ENCODE measurements at places on chromosomes 13 and 19.

- no peak for DNase-seq
Measured at GRCh38 chr13:63351081-63351480, 1935.4 kb upstream of the PCDH20 start.

GRCh38 chr13:114152831-114153371 is 20.5 kb upstream of the RASA3 start:
- peak; percentile 76 for DNase-seq

DNA sequence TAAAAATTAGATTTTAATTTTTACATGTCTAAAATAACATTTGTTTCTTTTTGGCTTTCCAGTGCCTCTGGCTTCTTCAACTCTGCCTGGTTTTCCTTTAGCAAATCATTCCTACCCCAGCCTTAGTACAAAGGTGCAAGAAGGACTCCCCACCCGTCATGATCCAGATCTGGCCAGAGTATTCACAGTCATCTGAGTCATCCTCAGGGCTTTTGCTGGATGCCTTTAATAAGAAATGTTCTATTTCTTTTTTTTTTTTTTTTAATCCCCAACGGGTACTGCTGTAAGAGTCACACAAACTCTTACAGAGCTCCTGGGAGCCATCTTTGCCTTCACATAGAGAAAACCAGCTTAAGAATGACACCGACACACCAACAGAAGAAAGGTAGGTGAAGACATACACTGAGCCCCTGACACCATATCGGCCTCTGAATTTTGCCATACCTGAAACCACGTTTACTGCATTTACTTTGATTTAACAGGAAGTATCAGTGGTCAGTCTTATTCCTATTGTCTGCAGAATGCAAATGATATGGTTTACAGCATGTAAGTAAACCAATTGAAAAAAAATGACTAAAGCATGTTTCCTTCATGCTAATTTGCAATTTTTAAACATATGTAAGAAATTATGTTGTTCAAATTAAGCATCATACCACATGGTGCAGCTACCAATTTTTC is 184.4 kb downstream of the NALCN start:
- no peak for DNase-seq

GRCh38 chr19:10226376-10227025 is 4.6 kb downstream of the S1PR2 start:
- peak; percentile 94 for DNase-seq

DNA sequence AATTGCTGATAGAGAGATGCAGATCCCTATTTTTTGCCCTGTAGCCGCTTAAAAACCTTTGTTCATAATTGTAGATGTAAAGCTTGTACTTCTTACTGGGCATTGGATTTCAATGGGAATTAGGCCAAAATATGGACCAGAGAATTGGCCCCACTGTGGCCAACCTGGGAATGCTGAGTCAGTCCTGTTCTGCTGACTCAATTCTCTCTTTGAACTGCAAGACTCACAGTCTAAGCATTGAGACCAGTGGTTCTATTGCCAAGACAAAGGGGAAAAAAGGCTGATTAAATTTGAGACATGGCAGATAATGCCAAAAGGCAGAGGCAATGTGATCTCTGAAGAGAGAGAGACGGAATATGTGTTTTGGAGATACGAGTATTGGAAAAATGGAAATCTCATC is 72.5 kb upstream of the UBL3 start:
- no peak for DNase-seq

DNA sequence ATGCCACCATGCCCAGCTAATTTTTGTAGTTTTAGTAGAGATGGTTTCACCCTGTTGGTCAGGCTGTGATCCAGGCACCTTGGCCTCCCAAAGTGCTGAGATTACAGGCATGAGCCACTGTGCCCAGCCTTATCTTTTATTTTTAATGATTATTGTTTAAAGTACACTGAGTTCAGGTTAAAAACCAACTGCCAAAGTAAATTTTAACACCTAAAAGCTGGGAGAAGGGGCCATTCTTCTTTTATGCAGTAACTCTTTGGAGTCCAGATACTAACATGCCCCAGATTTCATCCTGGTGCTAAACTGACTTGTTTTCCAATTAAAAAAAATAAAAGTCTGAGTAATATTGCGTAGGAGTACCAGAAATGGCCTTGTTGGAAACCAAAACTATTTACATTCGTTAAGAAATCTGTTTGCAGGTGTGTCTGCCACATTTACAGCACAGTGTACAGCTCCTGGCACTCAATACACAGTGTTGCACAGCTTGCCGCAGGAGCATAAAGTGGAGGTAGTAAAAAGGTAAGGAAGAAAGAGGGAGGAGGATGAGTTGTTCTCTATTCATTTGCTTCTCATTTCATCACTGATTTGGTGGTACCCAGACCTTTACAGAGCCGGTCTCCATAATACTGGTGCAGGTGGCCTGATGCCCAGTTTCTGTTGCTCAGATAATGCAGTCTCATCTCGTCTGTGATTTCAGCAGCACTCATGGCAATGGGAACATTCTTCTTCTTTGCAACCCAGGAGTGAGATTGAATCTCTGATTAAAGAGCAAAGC is 108.9 kb downstream of the PCCA start:
- no peak for DNase-seq

DNA sequence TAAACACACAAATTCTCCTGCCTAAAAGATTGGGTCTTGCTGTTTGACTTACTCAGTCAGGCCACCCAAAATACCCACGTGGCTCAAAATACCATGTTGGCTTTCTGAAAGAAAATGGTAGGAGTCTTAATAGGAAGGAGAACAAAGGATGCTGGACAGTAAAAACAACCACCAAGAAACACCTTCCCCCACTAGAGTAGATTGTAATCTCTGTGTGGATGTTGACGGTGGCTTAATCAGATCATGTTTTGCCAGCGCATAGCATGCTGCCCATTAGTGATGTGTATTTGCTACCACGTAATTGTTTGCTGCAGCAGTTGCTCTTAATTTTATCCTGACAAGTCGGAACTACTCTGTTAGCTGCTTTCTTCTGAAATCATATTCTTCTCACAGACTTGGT is 1229.3 kb upstream of the SLC10A2 start:
- no peak for DNase-seq

- DNase-seq, result peak; percentile 86
Measured at GRCh38 chr19:32691291-32691951, at the start of gene NUDT19. Gene NUDT19, plus strand, starts transcription at chr19:32691821. Its CDS starts 140 bp downstream, at chr19:32691961.

DNA sequence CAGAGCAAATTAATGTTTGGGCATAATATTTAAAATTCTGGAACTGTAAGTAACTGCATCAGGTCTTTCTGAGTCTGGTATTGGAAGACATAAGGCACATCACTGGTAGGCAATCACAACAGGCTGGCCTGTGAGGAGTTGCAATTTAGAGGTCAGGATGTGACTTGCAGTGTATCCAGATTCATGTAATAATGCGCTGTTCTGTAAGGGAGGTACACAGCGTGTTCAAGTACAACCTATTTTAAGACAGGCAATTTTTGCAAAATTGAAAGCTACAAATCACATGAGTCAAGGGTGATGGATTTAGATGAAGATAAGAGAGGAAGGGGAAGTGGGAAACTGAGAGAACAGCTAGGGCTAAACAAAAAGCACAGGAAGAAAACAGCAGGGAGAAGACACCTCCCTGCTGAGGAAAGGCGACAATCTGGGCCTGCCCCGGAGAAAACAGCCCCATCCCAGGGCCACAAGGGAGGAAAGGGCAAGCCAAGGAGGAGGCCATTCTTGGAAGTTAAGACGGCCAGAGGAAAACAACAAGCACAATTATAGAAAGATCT is 138.1 kb downstream of the LACC1 start:
- DNase-seq, result no peak

DNA sequence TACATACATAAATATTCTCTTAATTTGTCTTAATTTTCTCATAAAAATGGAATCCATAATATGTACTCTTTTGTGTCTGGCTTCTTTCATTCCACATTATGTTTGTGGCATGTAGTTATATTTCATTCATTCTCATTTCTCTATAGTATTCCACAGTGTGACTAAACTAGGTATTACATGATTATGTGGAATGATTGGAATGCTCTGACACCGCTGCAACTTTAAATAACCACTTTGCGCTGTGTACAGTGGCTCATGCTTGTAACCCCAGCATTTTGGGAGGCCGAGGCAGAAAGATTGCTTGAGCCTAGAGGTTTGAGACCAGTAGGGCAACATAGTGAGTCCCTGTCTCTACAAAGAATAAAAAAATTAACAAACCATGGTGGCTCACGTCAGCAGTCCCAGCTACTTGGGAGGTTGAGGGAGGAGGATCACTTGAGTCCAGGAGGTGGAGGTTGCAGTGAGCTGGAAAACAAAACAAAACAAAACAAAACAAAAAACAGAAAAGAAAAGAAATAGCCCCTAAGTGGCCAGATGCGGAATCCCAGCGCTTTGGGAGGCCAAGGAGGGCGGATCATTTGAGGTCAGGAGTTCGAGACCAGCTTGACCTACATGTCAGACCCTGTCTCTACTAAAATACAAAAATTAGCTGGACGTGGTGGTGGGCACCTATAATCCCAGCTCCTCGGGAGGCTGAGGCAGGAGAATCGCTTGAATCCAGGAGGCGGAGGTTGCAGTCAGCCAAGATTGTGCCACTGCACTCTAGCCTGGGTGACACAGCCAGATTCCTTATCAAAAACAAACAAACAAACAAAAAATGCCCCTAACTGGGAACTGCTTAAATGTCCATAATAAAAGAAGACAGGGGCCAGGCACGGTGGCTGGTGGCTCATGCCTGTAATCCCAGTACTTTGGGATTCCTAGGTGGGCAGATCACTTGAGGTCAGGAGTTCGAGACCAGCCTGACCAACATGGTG is 8.0 kb upstream of the SAE1 start:
- no peak for DNase-seq

DNA sequence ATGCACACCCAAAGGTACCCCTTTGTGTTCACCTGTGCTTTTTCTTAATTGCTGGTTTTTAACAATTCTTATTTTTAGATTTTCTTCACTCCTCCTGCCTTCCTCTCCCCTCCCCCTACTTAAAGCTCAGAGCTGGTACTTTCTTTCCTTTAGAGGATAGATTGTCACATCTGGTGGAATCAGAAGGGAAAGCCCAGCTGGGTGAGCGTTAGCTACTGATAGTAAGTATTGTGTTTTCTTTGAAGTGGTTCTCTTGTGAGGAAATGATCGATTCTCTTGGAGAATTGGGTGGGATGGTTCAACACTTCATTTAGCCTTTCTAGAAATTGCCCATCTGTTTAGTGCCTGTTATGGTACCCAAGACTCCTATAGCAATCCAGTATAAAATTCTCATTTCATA is 84.8 kb downstream of the FLT1 start:
- no peak for DNase-seq

- DNase-seq, result peak; percentile 75
Measured at GRCh38 chr19:57171551-57172081, 4.3 kb upstream of the DUXA start.

GRCh38 chr19:45376045-45376724 is 5.8 kb upstream of the ERCC2 start:
- peak; percentile 62 for DNase-seq

DNA sequence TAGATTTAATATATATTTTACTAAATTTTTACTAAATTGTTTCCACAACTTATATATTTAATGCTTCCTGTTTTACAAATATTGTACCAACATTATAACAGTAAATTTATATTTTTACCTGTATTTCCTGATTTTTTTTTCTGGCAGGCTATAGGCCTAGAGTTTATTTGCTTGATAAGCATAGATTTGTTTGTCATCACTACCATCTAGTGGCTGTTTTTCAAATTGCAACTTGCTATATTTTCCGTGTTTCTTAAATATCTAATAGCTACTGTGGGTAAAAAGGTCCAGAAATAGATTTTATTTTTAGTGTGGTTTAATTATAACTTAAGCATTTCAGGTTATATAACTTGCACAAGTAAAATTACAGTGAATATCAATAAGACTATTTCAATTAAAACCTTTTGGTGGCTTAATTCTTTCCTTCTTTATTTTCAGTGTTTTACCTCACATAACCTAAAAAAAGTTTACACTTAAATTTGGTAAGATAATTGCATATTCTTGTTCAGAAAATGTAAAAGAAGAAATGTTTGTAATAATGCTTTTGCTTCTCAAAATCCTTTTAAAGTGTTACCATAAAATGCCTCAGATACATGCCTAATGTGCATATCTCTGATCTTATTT is 60.6 kb downstream of the NDFIP2 start:
- DNase-seq, result no peak

DNA sequence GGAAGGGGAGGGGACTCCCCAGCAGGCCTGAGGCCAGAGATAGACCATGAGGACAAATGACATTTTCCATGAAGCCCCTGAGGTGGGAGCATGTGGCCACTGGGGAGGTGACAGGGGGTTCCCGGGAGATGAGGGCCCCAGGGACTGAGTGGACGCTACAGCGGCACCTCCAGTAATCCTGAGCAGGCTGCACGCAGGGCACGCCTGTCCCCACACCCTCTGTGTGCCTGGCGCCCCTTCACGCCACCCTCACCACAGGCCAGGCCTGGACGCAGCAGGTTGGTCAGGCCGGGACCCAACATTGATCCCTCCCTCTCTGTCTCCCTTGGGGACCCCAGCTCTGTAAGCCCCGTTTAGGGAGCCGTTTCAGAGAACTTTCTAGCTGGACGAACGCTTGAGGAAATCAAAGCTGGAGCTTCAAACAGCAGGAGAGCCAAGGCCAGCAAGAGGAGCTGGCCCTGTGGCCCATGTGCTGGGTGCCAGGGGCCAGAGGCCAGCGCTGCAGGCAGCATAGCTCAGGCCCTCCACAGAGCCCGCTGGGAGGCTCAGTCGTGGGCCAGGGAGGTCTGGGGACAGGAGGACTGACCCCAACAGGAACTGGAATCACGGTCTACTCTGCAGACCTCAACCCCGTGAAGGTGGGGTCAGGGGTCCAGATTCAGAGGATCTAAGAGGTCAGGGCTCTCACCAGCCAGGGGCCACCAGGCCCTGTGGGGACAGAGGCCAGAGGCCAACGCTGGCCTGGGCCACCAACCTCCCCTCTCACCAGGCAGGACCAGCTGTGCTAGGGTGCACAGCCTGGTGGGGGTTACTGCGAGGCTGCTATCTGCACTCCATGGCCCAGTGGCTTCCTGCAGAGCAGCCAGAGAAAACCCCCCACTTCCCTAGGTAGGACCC is 14.6 kb downstream of the LSM4 start:
- no peak for DNase-seq

- DNase-seq, result no peak
Measured at GRCh38 chr13:110581506-110582185, 20.1 kb upstream of the RAB20 start.

DNA sequence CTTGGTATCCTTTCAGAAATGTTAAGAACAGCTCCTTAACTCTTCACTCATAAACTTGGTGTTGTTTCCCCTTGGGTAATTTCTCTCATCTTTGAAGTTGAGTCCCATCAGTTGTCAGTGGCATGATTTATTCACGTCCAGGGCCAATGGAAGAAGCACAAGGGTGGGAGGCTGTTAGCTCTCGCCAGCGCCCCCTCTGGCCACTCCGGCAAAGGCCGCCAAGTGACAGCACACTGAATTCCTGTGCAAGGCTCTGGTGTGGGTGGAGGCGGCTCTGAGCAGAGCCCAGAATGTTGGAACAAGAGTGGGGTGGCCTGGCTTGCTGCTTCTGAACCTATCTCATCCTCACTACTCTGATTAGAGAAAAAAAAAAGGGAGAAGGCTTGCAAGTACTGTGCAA is 13.1 kb upstream of the MEDAG start:
- DNase-seq, result peak; percentile 50
